ENCODE measurements at places on chromosomes 16 and 17.

DNA sequence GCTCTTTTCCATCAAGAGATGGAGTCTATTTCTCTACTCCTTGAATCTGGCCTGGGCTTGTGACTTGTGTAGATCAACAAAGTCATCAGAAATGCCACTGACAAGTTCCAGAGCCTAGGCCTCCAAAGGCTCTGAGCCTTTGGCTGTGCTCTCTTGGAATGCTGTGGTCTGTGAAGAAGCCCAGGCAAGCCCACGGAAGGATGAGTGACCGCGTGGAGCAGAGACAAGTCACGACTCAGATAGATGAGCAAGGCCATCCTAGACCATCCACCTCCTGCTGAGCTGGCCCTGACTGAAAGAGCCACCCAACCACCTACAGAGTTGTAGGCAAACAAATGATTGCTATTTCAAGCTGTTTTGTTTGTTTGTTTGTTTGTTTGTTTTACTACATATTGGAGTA lies 11.6 kb upstream of the ICAM2 start:
- DNase-seq, result no peak

- no peak for DNase-seq
Observed at GRCh38 chr16:84725481-84726078, 25.8 kb downstream of the USP10 start.

- no peak for DNase-seq
Observed at GRCh38 chr17:61164517-61164916, 235.1 kb upstream of the TBX2 start.

GRCh38 chr16:56984639-56985038 lies 4.7 kb upstream of the NLRC5 start:
- DNase-seq, result no peak

- DNase-seq, result no peak
Observed at GRCh38 chr16:87678618-87679017, 76.3 kb downstream of the JPH3 start.

- DNase-seq, result no peak
Observed at GRCh38 chr17:54861471-54861983, 39.1 kb upstream of the TOM1L1 start.

- no peak for DNase-seq
Observed at GRCh38 chr17:8611619-8612298, 18.8 kb downstream of the MYH10 start.

GRCh38 chr17:55743103-55743679 lies 7.7 kb upstream of the PCTP start:
- DNase-seq, result no peak

DNA sequence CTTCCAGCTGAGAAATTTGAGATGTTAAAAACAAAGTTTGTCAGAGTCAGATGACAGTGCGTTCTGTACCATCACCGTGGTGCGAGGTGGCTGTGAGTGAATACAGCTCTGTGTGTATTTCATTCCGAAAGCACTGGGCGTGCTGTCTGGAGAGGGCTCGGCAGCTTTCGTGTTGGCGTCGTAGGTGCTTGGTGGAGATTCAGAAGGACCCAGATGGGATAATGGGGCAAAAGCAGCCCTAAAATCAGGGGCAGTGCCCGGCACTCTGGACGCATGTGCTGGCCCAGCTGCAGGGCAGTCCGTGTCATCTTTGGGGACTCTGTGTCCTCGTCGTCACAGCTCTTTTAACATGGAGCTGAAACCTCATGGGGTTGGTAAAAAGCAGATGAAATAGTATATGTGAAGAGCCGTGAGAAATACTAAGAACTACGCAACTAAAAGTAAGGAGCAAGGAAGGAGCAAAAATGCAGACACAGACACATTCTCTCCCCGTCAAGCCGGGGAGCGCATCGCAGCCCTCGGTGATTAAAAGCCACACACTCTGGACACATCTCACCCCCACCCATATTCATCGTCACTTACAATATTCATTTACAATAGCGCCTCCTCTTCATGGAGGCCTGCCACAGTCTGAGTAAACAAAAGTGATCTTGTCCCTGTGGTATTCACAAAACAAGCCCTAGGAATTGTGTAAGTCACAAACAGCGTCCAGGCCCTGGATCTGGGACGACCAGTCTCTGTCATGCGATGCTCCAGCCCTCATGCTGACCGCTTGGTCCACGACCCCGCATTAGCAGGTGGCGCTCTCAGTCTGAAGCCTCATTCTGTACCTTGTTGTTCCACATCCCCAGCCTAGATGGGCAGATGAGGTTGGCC lies 206.7 kb downstream of the RPTOR start:
- no peak for DNase-seq

DNA sequence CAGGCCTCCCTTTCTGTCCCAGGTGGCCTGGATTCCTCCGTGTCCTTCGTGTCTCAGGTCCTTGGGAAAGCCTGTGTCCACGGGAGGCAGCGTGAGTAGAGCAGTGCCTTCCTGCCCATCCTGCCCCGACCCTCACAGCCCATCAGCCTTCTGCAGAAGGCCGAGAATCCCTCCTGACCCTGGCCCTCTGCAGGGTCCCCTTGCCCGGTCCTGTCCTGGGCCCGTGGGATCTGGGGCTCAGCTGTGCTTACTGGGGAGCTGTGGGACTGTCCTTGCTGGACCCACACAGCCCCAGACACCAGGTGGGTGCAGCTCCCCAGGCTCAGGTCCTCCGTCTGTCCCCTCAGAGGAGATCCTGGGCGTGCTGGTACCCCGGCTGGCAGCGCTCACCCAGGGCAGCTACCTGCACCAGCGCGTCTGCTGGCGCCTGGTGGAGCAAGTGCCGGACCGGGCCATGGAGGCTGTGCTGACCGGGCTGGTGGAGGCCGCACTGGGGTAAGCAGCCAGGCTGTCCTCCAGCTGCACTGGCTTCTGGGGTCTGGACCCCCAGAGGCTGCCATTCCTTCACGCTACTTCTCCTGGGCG lies 3.9 kb downstream of the TELO2 start:
- DNase-seq, result no peak

DNA sequence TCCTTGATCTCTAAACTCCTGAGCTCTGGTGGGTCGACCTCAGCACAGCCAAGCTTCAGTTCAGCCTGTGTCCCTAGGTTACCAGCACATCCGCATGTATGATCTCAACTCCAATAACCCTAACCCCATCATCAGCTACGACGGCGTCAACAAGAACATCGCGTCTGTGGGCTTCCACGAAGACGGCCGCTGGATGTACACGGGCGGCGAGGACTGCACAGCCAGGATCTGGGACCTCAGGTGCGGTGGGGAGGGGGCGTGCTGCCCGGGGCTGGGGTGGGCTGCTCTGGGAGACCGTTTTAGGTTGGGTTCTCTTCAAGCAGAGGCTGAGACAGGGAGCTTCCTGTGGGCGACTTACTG lies 1.1 kb downstream of the MLST8 start:
- DNase-seq, result no peak

GRCh38 chr16:14560523-14560922 lies 69.5 kb downstream of the PARN start:
- DNase-seq, result no peak

DNA sequence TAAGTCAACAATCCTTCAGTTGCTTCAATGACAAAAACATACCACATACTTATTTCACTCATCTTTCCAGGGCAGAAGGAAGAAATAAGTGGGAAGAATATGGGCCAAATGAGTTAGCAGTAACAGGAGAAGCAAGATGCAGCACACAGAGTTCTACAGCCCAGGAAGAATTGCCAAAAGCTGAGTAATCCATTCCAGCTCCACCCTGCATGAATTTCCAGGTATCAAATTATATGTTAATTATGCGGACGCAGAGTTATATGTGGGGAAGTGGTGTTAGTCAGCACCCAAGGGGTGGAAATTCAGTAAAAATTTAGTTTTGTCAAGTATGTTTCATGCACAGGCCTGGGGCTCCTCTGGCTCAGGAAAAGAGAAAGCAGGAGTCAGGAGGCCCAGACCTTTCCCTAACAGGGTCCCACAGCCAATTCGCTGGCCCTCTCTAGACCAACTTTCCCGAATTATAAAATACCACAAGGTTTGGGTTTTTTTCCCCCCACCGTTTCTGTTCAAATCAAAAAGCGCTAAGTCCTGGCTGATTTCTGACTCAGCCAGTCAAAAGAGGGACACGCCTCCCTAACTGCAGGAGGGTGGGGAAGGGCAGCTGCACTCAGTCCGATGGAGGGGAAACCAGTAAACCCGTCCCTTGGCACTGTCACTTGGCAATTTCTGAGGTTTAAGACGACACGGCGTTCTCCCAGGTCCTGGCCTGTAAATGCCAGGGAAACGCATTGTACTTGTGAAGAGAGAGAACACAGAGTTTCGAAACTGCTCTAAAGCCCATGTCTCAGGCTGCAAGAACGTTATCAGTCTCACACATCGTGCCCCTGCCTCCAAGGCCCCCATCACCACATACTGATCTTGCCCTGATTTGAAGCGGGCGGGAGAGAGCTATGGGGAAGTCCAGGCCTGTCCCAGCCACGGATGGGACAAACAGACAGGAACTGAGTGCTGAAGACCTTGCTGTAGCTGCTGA lies 58.1 kb downstream of the ZFHX3 start:
- peak; percentile 29 for DNase-seq

GRCh38 chr17:81298325-81298990 lies 3.4 kb upstream of the SLC38A10 start:
- DNase-seq, result no peak

- DNase-seq, result no peak
Observed at GRCh38 chr17:17309356-17309755, 6.2 kb downstream of the NT5M start.

DNA sequence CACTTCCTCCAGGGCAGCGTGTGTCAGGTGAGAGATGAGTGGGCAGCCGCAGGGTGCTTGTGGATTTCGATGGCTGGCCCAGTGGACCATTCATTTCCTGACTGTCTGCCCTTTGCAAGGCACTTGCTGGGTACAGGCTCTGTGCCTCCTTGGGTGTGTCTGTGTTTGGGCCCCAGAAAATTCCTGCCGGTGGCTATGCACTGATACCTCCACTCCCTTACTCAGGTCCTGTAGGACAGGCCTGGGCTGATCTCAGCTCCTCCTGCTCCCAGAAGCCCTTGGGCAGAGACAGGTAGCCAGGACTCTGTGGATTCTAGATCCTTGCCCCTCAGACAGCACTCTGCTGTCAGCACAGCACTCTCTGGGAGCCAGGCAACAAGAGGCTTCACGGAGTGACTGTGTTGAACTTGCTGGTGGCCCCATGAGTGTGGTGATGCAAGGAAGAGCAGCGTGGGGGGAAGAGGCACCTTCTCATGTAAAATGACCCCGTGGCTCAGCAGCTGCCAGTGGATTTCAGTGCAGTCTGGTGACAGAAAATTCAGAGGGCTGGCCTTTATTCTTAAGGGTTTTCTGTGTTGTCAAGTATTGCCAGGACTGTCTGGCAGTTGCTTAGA lies 29.0 kb downstream of the PGS1 start:
- DNase-seq, result no peak

GRCh38 chr16:27252206-27252585 lies 16.4 kb downstream of the NSMCE1 start:
- DNase-seq, result no peak

DNA sequence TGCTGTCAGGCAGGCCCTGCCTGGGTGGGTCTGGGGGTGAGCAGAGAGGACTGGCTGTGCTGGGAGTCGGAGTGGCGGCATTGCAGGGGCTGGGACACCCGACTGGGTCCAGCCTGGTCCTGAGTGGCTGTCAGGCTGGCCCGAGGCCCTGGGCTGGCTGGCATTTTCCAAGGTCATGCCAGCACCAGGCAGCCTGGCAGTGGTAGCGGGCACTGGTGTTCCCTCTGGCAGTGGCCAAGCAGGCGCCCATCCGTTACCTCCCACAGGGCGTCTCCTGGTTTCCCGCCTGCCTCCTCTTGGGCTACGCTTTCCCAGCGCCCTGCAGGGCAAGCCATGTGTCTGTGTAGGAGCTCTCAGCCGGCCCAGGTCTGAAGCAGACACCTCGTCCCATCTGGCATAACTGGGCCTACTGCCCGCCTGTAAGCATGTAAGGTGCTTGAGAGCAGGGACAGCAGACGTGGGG lies 5.7 kb upstream of the PKMYT1 start:
- no peak for DNase-seq

DNA sequence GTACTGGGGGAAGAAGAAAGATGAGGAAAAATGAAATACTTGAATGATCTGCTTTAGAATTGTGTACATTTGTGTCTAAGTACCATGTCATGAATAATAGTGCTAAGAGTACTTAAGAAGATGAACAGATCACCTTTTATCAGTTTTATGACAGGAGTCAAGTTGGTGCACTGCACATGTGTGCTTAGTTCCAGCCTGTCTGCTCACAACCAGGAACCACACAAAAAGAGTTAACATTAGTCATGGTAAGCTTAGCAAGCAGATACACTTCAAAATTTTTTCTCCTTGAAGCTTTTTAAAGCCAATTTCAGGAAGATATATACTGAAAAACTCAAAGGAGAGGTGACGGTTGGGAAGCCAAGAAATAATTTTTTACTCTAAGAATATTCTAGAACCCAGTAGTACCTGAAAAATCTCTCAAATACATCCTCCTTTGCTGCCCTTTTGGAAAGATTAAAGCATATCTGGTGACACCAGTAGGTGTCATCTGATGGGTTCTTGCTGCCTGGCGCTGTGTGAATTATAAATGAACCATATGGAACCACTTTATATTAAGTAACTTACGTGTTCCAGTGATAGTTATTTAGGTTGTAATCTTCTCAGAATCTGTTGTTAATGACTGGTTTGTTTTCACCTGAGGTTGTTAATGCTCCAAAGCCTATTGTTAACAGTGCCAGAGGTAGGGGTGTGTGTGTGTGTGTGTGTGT lies 93.4 kb downstream of the MSI2 start:
- DNase-seq, result no peak

GRCh38 chr17:59487161-59487873 lies 78.1 kb upstream of the DHX40 start:
- no peak for DNase-seq

DNA sequence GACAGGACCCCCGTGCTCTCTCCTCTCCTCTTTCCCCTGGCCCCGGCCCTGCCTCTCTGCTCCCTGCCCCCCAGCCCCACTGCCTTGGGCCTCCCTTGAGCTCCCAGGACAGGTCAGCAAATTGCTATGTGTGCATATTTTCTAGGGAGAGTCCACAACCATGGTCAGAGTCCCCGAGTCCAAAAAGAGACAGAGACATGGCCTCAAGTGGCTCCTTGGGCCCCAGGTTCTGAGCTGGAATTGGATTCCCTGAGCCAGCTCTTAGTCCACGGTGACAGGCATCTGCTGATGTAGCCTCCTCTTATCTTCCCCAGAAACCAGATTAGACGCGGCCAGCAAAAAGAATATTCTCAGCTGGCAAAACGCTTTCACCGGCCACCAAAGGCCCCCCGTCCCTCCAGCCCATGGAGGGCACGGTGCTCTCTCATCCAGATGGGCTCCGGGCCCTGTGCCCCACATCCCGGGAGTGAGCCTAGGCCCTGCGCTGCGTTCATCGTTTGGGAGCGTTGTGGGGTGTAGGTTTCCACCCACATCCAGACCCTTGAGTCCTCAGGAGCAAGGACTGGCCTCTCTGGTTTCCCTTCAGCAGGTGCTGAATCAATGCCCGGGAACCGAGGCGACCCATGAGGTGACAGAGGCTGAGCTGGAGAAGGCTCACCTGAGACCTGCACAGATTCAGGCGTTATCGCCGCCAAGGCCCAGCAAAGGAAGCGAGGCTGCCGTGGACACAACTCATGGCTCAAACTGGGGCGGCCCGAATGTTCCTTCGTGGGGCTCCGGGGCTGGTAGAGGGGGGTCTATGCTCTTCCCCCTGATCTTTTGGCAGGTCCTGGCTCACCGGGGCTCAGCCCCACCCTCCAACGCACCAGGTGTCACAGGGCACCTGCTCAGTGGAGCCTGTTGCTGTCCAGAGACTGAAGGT lies 16.3 kb upstream of the ENPP7 start:
- DNase-seq, result no peak

Measured in smooth muscle cell of the brain vasculature (primary cell).